ENCODE measurements at places on chromosomes 2 and 18.
A peak's percentile ranks its signal among the peaks of the same experiment; 100 is the strongest.

DNA sequence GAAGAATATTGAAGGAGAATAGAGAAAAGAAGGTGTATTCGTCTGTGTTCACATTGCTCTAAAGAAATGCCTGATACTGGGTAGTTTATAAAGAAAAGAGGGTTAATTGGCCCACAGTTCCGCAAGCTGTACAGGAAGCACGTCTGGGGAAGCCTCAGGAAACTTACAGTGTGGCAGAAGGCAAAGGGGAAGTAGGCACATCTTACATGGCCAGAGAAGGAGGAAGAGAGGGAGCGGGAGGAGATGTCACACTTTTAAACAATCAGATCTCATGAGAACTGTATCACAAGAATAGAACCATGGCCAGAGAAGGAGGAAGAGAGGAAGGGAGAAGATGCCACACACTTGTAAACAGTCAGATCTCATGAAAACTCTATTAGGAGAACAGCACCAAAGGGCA is 159.6 kb upstream of the TPO start:
- DNase-seq = no peak

- DNase-seq = peak; percentile 72
Measured at GRCh38 chr2:127067620-127068350, 39.2 kb downstream of the BIN1 start.

- no peak for DNase-seq
Measured at GRCh38 chr2:186195696-186196095, 290.4 kb upstream of the ZC3H15 start.

- no peak for DNase-seq
Measured at GRCh38 chr2:138522556-138522955, 21.0 kb downstream of the SPOPL start.

DNA sequence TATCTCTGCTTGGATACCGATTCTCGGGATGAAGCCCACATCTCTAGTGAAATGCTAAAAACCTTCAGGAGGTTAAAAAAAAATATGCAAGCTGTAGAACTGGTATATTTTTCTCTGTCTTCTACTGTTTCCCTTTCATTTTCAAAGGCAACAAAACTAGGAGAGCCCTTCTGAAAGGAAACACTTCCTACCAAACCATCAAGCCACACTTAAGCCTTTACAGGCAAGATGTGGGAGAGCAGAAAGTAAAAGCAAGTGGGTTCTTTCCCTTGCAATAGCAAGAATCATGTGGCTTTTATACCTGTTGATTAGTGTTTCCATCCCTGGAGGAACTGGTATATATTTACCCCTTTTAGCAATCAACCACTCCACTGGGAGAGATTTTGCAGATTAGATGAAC is 147.9 kb upstream of the ACAA2 start:
- no peak for DNase-seq

- no peak for DNase-seq
Measured at GRCh38 chr18:56224669-56225561, 413.5 kb downstream of the TXNL1 start.

DNA sequence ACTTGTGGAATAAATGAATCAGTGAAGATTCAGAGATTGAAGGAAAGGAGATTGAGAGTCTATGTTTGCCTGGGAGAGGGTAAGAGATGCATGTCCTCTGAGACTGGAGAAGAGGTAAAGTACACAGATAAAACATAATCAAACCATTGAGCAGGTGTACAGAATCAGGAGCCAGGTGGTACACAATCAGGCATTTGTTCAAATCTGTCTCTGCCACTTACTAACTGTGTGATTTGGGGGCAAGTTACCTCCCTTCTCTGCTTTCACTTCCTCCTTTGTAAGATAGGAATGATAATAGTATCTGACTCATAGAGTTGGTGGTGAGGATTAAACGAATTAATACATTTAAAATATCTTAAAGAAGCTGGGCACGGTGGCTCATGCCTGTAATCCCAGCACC is 94.0 kb downstream of the CDK15 start:
- DNase-seq = no peak

GRCh38 chr2:12455661-12456060 is 261.1 kb upstream of the TRIB2 start:
- DNase-seq = no peak

DNA sequence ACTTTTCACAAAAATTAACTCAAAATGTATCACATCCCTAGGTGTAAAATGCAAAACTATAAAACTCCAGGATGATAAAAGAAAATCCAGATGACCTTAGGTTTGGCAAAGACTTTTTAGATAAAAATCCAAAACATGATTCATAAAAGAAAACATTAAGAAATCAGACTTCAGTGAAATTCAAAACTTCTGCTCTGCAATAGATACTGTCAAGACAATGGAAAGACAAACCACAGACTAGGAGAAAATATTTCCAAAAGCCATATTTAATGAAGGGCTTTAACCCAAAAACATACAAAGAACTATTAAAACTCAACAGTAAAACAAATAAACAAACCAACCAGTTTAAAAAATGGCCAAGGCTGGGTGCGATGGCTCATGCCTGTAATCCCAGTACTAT is 173.6 kb upstream of the SPOPL start:
- no peak for DNase-seq

DNA sequence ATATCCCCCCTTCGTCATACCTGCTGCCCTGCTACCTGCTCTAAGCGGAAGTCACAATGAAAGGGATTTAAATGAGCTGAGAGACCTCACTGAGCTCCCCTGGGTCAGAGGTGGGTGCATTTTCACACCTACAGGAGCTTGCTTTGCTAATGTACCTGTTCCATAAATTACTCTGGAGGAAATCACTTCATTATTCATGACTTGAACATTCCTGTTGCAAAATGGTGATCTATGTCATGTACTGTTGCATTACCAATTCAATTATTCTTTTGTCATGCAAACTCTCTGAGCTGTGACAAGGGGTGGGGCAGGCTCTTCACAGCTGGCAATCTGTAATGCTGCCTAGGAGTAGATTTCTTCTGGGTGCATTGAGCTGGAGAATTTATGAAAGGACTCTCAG is 761.3 kb downstream of the TSN start:
- DNase-seq = peak; percentile 32

DNA sequence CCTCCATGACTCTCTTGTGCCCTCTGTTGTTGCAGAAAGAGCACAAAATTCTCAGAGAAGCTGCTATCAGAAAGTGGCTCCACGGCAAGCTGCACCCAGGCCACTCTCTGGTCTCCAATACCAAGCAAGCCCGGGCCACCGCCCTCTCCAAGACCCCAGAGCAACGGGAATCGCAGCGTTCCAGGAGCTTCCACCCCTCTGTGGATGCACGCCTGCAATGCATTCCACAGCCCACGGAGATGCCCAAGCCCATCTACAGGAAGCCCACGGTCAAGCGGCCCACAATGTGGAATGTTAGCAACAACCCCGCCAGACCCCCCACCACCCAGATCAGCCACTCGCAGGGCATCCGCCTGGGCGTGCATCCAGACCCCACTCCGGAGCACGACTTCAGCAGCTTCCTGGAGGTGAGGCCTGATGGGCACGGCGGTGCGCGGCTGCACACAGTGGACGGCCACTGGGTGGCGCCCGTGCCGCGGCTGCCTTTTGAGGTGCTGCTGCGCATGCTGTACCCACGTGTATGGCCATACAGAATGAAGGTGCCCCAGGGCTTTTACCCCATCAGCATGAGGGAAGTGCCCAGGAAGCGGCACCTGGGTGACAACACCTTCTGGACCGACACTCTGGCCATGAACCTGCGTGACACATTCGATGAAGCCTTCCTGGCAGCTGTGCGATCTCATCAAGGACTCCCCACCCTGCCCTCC is 6.3 kb downstream of the ANKRD53 start:
- DNase-seq = no peak

DNA sequence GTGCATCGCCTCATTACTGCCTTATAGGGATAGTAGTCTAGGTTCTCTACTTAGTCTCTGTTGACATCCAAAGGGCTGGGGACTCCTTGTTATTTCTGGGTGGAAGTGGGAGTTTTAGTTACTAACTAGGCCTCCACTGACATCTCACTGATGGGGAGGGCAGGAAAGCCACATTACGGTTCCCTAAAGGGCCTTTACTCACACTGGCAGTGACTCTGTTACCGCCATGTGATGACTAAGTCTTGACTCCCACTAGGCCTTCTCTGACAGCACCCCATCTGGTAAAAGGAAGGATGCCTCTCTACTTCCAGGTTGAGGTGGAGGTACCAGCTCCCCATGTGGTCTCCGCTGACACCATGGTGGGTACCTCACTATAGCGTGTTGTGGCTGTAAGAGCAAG is 14.0 kb upstream of the BCL2L11 start:
- DNase-seq = no peak

GRCh38 chr2:218898109-218898878 is 17.6 kb downstream of the WNT10A start:
- DNase-seq = no peak

- DNase-seq = no peak
Measured at GRCh38 chr2:121486191-121486790, 44.4 kb upstream of the RNU4ATAC start.

- DNase-seq = no peak
Measured at GRCh38 chr18:8847066-8847755, 141.9 kb downstream of the MTCL1 start.

DNA sequence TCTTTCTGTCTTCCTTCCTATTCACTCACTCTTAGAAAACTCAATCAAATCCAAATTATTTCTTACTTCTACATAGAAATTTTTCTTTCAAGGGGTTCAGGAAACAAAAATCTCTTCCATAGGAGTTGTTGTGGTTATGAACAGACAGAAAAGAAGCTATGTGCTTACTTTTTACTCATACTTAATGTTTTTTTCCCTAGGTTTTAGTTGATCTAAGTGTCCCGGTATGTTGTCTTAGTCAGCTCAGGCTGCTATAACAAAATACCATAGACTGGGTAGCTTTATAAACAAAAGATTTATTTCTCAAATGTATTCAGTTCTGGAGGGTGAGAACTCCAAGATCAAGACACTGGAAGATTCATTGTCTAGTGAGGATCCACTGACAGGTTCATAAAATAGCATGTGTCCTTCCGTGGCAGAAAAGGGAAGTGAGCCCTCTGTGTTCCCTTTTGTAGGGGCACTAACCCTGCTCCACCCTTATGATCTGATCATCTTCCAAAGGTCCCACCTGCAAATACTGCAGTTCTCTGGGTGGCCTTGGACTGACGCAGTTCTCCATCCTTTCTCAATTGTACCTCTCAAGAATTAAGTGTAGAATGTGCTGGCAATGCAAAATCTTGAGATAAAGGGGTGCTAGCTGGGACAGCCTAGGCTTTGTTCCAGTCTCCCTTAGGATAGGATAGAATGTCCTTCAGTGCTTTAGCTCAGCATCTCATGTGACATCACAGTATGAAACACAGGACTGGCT is 14.4 kb upstream of the VRK2 start:
- DNase-seq = no peak

DNA sequence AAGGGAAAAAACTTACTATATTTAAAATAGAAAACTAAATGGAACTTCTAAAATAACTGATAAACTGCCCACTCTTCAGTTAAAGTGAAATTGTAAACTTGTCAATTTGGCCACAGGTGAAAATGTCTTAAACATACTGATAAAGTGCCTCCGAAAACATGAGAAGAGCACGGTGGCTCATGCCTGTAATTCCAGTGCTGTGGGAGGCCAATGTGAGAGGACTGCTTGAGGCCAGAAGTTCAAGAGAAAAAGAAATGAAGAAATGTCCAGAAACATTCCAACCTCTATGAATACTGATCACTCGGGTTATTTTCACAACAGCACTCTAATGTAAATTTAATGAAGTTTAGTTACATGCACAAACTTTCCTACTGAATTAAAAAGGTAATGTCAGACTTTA is 63.4 kb upstream of the DNER start:
- DNase-seq = no peak

GRCh38 chr18:54737986-54738385 is 90.3 kb upstream of the RAB27B start:
- DNase-seq = no peak

- DNase-seq = peak; percentile 43
Measured at GRCh38 chr2:238970553-238971081, 122.7 kb downstream of the TWIST2 start.

- no peak for DNase-seq
Measured at GRCh38 chr2:141714496-141714895, 416.3 kb downstream of the LRP1B start.

GRCh38 chr2:231488331-231488730 is 24.0 kb upstream of the NCL start:
- no peak for DNase-seq

DNA sequence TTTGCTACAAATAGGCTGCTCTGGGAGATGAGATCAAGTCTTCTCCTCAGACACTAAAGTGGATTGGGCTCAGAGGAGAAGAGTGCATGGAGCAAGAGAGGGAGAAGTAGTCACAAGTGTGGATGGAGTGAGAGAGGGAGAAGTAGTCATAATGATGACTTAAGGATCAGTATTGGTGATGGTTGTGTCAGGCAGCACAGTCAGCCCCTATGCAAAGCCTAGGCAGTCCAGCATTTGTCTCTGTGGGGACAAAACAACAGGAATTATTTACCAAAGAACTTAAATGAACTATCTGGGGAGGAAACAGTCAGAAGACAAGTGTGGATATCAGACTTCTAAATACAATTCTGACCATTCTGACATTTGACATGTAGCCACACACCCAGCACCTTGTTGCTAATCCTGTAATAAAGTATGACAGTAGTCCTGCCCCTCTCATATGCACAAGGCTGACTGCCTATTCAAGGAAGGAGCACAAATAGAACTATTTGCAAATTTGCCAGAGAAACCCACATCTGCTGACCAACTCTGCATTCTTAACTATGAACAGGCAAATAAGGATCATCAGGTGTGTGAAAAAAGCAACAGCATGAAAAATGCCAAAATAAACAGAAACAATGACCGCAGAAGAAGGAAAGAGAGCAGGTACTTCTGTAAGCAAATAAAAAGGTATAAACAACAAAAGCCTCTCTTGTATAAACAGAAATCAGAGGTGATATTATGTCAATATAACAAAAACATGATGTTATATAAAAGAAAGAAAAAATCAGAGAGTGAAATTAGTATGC is 1597.9 kb upstream of the ACVR2A start:
- DNase-seq = no peak

DNA sequence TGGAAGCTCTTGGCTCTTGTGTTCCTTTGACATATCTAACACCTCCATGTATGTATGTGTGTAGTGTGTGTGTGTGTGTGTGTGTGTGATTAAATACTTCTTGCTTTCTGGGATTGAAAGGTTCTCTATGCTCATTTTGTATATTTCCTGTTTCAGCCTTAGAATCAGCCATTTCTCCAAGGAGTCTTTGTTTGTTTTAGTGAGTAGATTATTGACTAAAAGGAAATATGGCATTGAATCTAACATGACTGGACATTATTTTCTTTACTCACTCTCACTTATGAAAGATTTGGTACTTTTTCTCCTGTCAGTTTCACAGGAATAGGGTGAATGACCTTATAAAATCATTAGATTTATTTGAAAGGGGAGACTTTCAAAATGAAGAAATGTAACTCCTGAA is 413.8 kb upstream of the SLC14A2 start:
- DNase-seq = no peak

All from NT2/D1 (cell line).